ENCODE measurements at places on chromosomes 7 and 10. TPM values are rescaled to one million over a fixed set of nuclear protein-coding genes. Genes with fewer than 3 reads are reported as not detected.

DNA sequence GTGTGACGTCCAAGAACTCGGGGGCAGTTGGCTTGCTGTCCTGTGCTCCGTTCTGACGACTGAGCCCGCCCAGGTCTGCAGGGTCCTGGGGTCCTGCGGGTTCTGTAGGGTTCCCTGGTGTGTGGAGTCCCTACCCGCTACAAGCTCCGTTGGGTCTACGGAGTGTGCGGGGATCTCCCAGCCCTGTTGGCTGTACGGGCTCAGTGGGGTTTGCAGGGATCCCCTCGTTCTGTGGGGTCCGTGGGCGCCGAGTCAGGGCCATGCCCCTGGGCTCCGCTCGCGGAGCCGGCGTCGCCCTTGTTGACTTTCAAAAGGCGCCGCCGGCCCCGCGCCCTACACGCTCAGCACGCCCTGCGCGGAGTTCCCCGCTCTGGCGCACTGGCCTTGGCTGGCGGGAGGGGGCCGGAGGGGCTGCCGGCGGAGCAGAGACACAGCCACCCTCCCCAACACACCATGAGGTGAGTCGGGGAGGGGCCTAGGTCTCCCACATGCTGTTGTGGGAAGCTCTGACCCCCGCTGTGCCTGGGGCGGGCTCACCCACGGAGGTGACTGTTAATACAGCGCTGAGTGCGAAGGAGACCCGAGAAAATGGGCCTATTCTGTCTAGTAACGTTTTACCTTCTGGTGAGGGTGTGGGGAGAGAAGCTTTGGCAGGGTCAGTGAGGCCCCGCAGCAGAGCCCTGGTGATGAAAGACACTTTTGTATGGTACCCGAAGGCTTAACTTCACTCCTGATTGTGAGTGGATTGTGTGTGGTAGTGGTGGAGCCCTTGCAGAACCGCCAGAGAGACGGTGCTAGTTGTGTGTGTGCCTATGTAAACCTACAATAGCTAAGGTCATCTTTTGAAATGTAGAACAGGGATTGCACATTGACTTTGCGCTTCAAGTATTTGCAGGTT is 8.1 kb downstream of the TASOR2 start:
- DNase-seq = peak; percentile 41

- peak; percentile 13 for DNase-seq
These were observed 51.6 kb downstream of the HIBADH start for GRCh38 chr7:27611059-27611458.

DNA sequence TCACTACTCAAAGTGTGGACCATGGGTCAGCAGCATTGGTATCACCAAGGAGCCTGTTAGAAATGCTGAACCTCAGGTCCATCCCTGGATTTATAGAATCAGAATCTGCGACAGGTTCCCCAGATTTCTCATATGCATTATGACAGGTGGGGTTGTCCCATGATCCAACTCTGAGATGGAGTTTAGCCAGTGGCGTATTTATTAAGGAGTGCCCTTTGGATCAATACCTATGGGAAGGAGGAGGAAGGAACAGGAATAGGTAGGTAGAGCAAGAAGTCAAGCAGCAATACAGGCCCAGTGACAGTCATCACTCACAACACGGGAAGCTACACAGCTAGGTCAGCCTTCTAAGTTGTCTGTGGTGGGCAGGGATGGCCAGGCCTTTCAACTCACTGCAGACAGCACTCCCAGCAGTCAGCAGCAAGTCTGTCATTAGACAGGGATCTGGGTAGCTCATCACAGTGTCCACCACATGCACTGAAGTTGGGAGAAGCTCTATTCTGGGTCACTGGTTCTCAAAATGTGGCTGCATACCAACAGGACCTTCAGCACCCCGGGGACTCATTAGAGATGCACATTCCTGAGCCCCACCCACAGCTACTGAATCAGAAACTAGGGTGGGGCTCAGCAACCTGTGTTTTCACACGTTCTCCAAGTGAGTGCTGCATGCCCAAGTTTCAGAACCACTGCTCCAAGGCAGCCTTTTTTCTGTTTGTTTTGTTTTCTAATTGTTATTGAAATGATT is 532.3 kb upstream of the GALNT17 start:
- no peak for DNase-seq

- DNase-seq = peak; percentile 77
These were observed 105.2 kb downstream of the NEURL1 start for GRCh38 chr10:103598654-103599115.

DNA sequence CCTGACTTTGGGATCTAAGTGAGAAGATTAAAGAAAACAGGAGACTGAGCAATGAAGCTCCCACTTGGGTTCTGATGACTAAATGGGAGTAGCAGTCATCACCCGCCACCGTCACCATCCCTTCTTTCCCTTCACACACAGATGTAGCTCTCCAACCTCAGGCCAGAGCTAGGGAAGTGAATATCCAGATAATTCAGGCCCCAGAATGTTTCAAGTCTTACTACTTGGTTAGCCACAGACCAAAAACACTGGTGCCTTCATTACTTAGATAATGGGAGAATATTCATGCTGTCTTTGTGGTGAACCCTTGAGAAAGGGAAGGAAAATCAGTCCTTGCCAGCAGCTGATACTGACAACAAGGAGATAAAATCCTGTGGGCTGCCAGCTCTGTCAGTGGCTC is 100.7 kb downstream of the OSBPL3 start:
- DNase-seq = no peak

The SEMA3A gene
- 16.4 TPM for polyA plus RNA-seq

All from renal cortex interstitium (tissue), 15 donors.